ENCODE measurements at places on chromosomes 7 and 10.

GRCh38 chr10:114881901-114882300 lies 56.1 kb upstream of the TRUB1 start:
- DNase-seq: no peak

DNA sequence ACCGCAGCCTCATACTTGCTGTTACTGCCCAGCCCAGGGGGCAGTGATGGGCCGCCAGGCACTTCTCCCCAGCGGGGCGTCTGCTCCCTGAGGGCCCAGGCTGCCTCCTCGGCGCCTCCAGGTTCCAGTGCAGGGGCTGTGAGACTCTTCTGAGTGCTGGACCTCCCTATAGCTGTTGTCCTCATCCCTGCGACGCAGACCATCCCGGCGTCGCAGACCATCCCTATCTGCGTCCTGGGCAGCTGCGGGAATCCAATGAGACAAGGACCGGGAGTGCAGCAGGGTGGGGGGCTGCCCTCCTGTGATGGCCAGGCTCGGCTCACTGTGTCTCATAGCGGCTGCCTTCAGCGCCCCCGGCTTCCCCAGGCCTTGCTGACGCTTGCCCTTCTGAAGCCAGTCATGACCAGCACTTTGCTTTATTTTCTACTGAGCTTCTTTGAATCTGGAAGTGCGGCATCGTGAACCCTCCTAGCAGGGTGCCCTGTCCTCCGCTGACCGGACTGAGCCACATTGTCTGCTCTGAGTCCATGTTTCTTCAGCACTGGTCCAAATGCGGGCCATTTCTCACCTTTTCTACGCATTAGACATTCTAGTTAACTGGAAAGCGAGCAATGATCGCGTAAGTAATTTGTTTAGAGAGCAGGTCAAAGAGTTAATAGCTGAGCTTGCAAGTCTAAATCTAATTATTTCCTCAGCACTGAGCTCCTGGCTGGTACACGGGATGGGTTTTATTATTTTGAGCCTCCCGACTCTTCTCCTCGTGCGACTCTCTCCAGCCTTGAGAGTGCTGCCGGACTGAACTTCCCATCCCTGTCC lies 339.5 kb downstream of the WDR37 start:
- DNase-seq: no peak

GRCh38 chr10:63431962-63432797 lies 33.6 kb downstream of the JMJD1C start:
- DNase-seq: no peak

DNA sequence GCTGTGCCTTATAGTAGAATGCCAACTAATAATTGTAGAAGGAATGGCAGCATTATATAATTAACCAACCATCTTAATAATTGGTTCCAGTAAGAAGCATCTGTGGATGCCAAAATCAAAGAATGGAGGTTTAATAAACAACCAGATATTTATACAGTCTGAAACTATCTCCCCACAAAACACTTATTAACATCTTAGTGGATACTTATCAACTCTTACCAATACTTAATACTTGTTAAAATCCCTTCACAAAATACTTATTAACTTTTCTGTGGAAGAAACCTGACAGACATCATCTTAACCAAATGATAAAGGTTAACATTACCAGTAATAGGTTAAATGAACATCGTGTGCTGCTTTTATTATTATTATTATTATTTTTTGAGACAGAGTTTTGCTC lies 29.1 kb upstream of the FAM107B start:
- DNase-seq: no peak

- no peak for DNase-seq
Observed at GRCh38 chr10:22874189-22874854, 53.5 kb upstream of the ARMC3 start.

DNA sequence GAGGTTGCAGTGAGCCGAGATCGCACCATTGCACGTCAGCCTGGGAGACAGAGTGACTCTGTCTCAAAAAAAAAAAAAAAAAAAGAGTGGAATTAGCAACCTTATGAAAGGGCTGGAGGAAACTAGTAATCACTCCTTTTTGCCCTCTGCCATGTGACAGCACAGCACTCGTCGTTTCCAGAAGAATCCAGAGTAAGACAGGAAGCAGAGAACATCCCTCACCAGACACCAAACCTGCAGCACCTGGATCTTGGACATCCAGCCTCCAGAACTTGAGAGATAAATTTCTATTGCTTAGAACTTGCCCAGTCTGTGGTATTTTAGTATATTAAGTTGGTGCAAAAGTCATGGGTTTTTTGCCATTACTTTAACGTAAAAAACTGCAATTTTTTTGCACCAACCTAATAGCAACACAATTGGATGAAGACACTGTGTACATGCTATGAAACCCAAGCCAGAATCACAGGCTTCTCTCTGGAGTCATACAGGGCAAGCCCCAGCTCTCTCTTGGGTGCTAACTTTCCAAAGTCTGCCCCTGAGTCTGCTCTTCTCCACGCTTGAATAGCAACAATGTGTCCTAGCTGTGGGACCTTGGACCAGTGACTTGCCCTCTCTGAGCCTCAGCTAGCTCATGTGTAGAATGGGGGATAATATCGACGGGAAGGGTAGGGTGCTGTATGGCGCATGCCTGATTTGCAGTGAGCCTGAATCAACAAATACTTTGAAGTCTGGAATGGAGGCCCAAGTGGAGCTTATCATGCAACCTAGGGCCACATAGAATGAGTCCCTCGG lies 55.1 kb downstream of the CHST3 start:
- DNase-seq: no peak

DNA sequence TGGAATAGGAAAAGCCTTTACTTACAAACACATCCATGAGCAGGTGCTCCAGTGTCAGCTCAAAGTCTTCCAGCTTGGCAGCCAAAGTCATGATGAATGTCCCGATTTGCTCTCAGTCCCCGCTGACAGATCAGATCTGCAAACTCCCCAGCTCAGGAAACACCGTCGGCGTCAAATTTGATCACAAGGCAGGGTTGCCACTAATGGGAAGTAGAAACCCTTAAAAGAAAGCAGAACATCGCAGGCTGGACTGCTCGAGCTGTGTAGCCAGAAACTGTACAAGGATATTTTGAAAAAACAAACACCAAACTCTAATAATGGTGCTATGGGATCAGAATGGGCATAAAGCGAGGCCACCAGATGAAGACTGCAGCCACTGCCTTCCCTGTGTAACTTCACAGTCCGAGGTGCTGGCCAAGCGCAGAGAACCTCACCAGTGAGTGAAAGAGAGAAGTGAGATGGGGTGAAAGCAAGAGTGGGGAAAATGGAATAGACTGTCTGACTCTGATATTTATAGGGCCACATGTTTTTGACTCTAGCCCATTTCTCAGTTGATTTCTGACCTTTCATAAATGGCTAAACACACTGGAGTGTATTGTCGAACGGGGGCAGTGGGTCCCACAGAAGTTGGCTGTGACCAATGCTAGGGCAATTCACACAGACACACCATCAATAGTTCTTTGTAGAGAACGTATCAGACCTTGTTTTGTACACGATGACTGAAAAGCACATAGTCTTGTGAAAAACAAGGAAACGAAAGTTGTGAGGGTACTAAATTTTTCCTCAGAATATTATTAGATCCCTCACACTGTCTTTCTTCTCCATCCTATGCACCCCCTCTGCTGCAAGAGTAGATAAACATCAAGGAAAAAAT lies 306.2 kb downstream of the FRMD4A start:
- DNase-seq: no peak

DNA sequence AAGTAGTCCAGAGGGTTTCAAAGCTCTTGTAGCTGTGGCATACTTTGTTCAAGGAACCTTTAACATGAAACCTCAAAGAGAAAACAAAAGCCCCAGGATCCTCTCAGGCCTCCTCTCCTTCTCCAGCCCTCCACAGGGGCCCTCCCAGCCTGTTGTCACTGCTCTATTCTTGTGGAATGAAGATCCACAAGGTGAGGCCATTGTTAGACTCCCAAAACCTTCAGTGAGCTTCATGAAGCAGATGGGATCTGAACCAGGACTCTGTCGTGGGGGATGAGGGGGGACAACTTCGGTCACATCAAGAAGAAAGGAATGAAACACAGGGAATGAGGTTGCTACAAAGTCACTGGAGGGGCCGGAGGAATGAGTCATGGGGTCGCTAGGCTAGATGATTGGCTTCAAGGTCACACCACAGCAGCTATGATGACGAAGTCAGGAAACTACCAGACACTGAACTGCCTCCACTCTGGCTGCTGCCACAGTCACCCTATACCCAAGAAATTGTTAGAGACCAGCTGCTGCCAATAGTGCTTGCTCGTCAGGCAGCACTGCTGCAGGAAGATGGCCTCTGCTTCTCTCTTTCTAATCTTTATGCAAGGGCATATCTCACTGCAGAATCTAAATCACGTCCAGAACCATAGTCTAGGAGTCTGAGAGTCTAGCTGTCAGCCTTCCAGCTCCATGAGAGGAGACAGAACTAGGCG lies 208.8 kb downstream of the HIBADH start:
- DNase-seq: no peak

GRCh38 chr10:100307684-100308083 lies 21.2 kb upstream of the BLOC1S2 start:
- no peak for DNase-seq

DNA sequence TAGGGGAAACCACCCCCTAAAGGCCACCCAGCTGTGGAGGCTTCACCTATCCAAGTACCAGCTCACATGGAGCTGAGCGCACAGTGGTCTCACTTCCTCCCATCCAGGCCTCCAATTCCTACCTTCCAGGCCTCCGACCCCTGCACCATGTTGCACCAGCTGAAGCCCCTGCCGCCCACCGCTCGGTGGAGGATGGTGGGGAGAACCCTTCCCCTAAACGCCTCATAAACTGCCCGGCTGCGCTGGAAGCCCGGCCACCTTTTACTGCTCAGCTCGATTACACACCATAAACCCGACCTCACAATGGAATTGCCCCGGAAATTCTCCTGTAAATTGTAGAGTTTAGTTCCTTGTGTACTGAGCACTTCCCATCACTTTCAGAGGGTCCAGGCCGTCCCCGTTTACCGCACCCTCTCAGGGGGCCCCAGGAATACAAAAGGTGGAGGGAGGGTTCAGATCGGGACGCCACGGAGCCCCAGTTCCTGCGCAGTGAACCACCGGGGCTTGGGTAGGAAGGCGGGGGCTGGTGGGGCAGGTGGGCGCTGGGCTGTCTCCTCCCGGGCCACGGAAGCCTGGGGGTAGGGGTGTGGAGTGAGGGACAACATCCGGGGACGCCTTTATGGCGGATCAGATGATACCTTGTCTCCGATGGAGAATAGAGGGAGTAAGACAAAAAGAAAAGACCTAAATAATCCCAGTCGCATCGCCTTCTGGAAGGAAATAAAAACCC lies 1.4 kb upstream of the HOXA7 start:
- no peak for DNase-seq

DNA sequence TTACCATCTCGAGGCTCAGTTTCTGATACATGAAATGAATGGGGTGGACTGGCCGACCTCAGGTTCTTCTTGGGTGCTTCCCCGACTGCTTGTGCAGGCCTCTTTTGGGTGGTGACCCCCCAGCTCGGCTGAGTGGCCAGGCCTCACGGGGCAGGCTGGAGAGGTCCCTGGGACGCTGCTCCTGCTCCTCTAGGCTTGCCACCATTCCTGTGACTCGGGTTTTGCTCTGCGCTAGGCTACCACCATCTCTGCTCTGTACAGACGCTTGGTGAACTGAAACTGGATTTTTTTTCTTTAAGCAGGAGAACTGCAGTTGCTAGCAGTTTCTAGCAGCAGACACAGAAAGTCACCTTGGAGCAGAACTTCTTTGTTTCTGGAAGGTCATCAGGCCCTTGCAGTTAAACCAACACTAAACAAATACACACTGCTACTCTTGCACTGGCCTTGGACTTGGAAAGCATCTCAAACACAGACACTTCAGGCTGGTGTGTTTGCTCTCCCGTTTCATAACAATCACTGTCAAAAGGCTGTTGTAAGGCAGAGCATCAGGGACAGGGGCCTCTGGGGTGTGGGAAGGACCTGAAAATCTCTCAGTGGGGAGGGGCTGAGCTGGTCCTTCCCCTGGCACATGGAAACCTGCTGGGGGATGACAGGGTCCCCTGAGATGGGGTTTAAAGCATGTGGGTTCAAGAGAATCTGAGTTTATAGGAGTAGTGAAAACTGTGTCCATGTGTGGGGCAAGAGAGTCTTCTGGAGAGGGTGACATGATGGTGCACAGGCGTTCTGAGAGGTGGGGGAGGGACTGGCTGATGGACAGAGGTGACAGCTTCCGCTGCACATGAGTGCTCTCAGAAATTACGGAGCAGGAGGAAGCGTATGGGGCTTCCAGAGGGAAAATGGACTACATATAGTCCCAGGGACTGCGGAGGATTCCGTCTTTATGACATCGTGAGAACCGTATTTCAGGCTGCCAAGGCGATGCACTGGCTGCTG lies 35.0 kb upstream of the GIMAP8 start:
- DNase-seq: no peak

GRCh38 chr7:8179486-8179885 lies 82.5 kb downstream of the ICA1 start:
- no peak for DNase-seq

GRCh38 chr7:139557857-139558581 lies 34.5 kb downstream of the CLEC2L start:
- no peak for DNase-seq

- DNase-seq: no peak
Observed at GRCh38 chr7:44144426-44144967, 3.4 kb upstream of the MYL7 start.

DNA sequence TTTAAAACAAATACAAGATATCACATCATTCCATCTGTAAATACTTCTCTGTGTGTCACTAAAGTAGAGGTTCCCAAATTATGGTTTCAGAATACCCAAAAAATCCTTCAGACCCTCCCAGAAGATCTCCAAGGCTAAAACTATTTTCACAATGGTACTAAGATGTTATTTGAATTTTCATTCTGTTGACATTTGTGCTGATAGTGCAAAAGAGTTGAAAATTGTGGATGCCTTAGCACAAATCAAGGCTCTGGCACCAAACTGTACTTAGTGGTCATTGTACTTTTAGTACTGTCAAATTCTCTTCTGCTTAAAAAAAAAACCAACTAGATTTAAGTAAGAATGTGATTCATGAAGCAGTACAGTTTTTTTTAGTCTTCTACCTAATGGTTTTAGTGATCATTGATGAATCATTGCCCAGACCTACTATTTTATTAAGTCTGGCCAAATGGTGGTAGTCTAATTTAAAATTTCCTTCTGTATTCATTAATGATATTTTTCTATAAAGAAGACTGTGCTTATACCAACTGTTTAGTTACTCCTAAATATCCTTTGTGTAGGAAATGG lies 50.5 kb downstream of the TPST1 start:
- no peak for DNase-seq

GRCh38 chr10:79070081-79070605 lies 1.4 kb downstream of the ZMIZ1 start:
- DNase-seq: no peak

DNA sequence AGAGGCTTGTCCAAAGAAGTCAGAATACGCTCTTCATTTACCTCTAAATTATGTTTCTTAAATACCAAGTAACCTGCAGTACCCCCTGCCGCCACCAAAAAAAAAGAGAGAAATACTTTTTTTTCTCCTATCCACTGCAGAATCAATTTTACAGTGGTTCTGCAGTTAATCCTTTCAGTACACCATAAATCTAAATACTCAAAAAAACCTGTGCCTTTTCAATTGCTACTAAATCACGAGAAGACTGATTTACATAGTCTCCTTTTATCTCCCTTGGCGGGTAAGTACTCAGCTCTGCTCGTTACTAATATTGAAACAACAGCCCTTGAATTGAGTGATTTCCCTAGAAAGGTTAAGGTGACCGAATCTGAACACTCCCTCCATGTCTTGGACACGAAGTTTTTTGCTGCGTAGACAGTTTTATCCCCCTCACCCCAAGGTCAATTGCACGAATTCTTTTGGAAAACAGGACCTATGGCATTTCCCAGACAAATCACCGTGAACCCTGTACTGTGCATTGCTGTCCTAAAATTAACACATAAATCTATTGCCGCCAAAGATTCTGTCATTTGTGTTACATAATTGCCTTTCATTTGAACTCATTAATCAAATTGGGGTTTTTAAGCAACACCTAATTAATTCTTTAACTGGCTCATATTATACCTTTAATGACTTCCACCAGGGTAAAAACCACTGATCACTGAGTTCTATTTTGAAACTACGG lies 512 bp upstream of the VIM start:
- no peak for DNase-seq
